Stimulated activated CD8-positive, alpha-beta memory T cell treated with anti-CD3 and anti-CD28 coated beads, Interleukin-15, amount 100 ng/mL, for 48 hours (primary cell): ENCODE measurements at places on chromosomes 16 and 17.

DNA sequence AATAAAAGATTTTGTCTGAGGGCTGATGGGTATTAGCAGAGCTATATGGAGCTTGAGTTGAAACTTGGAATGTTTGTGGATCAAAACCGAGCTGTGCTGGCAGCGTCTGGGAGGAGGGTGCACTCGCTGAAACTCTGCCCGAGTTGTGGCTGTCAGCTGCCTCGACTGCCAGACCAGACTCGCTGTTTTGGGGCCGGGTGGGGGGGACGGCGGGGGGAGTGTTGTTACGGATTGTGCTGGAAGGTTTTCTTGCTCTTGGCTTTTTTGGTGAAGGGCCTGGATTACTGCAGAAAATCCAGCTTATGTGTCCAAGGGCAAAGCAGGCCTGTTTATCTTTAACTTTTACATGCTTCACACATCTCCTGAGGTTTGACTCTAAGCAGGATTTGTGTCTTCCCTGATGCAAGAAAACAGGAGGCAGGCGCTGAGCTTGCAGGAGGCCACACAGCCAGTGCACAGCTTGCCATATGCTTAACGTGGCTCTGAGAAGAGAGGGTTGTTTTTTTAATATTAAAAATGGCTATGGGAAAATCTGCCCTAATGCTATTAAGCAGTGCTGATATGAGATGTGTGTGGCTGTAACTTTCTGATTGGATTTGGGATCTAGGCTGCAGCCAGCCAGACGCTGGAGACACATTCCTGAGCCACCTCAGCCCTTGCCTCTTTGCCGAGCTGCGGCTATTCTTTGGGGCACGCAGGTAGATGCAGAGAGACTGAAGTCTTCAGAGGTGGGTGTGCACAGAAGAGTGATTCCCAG lies 20.5 kb upstream of the RPTOR start:
- DNase-seq, result no peak

GRCh38 chr16:85123891-85124635 lies 11.8 kb upstream of the CIBAR2 start:
- no peak for DNase-seq

DNA sequence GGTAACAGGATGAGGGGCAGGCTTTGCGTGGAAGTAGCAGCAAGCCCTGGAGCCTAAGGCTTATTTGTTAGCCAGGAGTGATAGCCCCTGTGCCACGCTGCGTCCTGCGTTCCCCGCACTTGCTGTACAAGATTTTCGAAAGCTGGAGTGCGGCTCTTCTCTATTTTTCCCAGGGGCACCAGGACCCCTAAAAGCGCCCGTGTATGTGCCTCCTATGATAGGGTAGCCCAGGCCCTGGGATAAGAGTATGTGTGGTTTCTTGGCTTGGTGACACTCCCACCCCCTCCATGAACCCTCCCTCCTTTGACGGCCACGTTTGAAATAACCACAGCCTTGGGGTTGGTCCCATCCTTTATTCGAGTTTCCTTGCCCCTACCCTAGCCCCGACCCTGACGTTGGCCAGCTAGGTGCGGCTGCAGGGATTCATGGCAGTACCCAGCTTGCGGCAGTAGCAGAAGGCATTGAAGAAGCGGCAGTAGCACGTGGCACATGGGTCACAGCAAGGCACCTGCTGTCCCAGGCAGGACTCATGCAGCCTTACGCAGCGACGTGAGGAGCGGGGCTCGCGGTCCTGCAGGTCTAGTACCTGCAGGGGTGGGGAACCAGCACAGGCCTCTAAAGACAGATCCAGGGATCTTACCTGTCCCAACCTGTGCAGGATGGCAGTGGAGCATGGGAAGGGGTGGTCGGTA lies 968 bp downstream of the AGRP start:
- no peak for DNase-seq

DNA sequence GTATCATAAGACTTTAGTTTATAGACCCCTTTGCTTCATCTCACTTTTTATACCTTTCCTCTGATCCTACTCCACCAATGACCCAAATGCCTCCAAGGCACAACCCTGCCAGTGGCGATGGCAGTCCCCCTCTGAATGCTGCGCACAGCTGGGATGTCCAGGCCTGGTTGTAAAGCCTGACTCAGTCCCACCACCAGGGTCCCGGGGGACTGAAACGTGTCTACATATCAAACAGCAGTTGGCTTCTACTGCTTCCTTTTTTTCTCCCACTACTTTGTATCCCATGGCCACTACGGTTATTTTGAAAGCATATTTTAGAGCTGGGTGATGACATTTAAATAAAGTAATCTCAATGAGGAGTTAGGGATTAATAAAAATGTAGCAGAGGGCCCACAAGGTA lies 329.8 kb upstream of the PSMD7 start:
- DNase-seq, result no peak

DNA sequence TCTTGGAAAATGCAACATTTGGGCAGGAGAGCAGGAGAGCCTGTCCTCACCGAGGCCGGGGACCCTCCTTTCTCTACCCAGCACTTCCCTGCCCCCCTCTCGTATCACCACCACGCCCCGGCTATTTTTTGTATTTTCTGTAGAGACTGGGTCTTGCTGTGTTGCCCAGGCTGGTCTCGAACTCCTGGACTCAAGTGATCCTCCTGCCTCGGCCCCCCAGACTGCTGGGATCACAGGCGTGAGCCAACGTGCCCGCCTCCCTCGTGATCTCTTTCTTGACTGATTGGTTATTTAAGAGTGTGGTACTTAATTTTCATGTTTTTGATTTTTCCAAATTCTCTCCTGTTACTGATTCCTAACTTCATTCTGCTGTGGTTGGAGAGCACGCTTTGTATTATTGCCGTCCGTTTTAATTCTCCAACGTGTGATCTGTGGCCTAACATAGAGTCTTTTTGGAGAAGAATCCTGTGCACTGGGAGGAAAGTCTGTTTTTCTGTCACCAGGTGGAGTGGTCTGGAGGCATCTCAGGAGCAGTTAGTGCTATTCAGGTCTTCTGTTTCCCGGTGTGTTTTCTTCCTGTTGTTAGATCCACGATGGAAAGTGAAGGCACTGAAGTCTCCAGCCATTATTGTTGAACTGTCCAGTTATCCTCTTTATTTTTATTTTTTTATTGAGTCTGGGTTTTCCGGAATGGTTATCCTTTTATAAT lies 40.4 kb downstream of the ZNF778 start:
- DNase-seq, result no peak

- no peak for DNase-seq
Observed at GRCh38 chr17:69447726-69448125, 33.2 kb downstream of the MAP2K6 start.

- DNase-seq, result no peak
Observed at GRCh38 chr17:700504-701094, 14.0 kb downstream of the VPS53 start.
